ENCODE measurements at places on chromosomes 6 and 20.
A peak's percentile ranks its signal among the peaks of the same experiment; 100 is the strongest.

GRCh38 chr20:33059136-33059535 is 5.4 kb downstream of the BPIFB3 start:
- DNase-seq: no peak

DNA sequence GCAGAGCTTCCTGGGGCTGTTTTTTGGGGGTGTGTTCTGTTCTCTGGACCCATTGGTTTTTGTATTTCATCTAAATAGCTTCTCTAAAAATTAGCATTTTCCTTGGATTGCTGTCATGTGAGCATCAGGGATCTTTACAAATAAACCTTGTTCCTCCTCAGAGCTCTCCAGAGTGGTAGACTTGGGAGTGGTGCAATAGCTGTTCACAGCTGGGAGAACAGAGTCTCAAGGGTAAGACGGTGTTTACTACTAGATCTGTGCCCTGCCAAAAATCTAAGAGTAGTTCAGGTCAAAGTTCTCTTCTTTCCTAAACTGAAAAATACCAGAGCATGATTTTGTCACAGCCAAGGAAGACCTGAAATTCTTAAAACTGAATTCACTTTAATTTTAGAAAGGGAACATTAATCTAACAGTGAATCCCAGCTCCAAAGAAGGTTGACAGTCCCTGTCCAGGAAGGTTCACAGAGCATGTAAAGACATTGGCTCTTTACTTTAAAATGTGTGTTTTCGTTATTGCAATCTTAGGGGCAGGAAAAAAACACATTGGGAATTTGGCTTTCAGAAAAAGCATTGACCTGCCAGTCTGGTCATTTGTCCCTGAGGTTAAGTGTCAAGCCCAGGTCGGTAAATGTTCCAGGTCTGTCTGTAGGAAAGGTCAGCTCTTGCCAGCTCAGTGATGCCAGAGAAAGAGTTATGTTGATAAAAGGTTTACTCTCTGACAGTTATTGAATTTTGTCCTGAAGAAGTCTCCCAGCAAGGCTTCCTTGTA is 43.3 kb downstream of the VAPB start:
- DNase-seq: no peak

GRCh38 chr6:153449279-153449678 is 318.2 kb upstream of the RGS17 start:
- no peak for DNase-seq

DNA sequence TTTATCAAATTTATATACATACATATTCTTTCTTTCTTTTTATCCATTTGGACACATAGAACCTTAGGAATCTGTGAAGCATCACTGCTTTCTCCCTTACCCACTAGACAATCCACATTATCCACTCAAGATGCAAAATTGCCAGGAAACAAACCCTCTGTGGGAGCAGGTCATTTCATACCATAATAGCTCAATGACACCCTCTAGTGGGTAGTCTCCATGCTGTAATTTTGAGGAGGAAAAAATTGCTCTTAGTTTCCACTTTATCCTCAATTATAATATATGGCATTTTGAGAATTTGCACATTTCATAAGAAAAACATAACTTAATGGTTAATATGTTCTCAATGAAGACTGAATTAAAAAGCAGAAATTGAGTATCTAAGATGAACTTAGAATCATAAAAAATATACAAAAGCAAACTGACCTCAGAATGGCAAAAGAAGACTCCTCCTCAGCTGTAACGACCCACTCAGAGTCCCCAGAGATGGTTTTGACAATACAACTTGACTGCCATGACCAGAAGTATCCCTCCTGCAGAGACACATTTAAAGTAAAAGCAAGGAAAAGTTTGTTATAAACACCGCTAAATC is 164.1 kb downstream of the FRK start:
- DNase-seq: peak; percentile 10

DNA sequence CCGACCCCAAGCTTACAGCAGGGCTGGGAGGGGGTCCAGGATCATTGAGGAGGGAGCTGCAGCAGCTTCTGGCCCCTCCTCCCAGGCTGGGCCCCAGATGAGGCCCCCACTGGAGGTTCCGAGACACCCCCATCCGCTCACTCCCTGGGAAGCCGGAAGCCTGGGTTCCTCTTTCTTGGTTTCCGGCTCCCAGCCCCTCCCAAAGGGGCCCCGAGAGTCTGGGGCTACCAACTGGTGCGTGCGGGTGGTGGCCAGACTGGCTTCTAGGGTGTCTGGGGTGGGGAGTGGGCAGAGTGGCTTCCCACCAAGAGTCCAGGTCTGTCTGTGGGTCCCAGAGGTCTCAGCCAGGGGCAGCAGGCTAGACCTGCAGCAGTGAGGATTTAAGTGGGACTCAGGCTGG is 2.2 kb downstream of the RGS19 start:
- no peak for DNase-seq

GRCh38 chr6:158963020-158963808 is 36.8 kb downstream of the RSPH3 start:
- no peak for DNase-seq

- DNase-seq: no peak
Measured at GRCh38 chr6:134318236-134318973, 493 bp upstream of the SGK1 start.

DNA sequence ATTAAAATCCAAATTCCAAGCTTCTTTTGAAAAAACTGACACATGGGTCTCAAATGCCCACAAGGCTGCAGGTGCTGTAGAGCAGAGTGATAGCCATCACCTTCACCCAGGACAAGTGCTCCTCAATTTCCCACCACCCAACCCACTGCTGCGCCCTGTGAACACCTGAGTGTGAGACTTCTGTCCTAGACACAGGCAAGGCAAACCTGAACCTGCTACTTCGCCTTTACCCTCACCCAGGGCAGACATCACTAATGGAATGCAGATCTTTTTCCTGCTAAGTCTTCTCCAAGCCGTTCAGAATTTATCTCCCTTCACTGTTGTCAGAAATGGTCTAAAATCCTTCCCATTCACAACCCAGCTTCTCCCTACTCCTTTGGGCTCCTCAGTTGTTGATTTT is 65.9 kb downstream of the PREX1 start:
- no peak for DNase-seq

- DNase-seq: no peak
Measured at GRCh38 chr6:154399097-154399496, 42.5 kb upstream of the IPCEF1 start.

GRCh38 chr20:45014671-45015415 is 48.5 kb downstream of the STK4 start:
- DNase-seq: no peak

DNA sequence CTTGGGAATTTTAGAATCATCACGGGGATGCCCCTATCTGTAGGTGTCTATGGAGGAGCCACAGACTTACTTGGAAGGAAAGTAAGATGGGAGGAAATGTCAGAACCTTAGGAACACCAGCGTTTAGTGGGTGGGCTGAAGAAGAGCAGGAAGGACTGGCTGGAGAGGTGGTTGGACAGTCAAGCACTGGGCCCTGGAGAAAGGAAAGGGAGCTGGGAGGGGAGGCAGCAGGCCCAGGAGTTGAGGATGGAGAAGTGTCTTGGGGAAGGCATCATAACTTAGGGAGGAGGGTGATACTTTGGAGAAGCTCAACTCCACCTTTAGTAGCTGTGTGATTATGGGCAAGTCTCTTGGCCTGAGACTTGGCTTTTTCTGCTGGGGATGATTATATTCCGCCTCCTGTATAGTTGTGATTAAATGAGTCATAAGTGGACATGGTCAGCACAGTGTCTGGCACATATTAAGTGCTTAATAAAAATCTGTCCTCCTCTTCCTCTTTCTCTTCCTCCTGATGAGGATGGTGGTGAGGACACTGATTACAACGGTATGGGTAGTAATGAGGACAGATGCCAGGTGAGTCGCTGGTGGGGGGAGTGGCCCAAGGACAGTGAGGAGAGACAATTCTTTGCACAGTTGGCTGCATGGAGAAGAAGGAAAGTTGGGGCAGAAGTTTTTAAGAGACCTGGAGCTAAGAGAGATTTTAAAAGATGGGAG is 125.7 kb downstream of the TOX2 start:
- no peak for DNase-seq

- no peak for DNase-seq
Measured at GRCh38 chr6:13479971-13480434, 7.4 kb downstream of the GFOD1 start.

GRCh38 chr20:375265-375889 is 5.2 kb upstream of the TRIB3 start:
- DNase-seq: no peak

DNA sequence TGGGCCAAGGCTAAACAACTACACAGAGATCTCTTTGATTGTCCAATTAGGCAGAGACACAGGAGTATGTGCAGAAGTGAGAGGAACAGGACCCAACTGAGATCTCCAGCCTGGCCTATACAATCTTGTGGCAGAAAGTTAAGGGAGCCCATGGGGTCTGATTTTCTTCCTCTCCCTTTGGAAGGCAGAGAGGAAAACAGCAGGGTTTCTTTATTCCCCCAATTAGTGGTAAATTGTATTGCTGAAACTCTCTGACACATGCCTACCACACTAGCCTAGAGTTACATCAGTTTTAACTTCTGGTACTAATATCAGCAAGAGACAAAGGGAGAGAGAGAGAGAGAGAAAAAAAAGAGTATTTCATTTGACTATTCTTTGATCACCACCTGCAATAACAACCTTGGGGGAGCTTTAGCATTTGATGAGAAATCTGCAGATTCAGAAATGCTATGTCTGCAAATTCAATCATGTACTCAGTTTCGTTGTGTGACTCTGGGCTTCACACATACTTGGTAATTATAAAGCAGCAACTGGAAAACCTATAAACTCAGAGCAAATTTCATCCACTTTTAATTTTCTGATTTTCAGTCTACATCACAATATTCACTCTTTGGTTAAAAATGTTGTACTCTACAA is 260.3 kb upstream of the SPTLC3 start:
- DNase-seq: no peak

- no peak for DNase-seq
Measured at GRCh38 chr6:14934013-14934412, 311.9 kb upstream of the JARID2 start.

GRCh38 chr6:84462698-84463097 is 235.3 kb upstream of the CEP162 start:
- DNase-seq: no peak

DNA sequence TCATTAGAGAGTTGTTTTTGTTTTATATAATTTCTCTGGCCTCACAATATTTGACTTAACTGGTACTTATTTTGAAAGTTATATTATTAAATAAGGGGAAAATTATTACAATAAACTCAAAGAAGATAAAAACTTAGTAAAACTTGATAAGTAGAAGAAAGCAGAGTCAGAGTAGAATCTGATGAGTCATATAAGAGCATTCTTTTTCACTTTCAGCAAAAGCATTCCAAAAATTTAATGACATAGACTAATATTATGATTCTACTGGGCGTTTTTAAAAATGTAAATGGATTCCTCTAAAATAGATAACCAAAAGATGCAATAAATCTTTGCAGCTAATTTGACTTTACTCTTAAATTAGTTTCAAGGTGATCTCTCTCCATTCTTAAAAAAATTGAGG is 366.3 kb upstream of the IMPG1 start:
- DNase-seq: no peak

DNA sequence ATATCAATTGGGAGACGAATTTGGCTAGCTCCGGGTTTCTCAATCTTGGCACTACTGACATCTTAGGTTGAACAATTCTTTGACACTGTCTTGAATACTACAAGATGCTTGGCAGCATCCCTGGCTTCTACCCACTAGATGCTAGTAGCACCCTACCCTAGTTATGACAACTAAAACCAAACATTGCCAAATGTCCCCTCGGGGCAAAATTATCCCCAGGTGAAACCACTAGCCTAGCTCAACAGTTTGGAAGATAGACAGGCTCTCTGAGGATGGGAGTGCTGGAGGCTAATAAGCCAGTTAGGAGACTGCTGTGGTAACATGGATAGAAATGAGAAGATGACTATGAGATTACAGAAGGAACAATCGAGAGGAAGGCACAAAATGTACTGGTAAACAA is 20.9 kb downstream of the CCNC start:
- DNase-seq: no peak

DNA sequence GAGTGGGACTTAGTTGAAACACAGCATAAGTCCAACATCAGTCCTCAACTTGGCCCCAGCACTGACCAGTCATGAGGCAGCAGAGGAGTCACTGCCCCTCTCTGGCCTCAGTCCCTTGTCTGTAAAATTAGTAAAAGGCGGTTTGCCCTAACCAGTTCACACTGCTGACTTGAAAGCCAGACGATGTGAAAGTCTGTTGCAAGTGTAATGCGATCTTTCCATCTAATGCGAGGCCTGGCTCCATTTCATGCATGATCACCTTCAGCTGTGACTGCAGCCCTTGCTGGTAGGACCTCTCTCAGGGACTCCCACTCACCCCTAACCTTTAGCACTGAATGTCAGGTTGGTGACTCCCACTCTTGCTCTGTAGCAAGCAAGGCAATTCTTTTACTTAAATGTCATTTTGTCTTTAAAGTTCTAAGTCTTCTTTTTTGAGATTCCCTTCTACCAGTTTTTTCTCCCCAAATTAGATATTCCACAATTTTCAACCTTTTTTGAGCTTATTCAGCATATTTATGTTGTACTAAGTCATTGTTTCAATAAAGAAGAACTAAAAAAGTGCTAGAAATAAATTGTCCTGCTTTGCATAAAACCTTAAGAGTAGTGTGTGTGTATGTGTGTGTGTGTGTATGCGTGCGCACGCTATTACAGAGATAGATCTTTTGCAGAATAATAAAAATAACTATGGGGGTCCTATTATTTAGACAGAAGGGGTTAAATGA is 245.5 kb downstream of the PACRG start:
- DNase-seq: peak; percentile 33

DNA sequence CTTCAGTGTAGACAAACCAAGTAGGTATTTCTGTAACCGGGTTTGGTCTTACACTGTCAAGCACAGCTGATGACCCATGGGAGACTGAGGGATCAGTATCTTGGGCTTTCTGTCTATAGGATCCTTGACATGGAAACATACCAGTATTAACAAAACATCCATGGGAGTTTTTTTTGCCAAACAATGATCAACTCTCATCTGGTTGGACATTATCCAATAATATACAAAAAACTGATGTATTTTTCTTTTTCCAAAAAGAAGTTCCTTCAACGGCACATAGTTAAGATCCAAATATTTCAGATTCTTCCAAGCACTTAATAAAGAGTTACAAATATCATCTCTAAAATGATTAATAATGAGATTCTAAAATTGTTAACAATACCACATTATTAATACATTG is 459.9 kb downstream of the PRKN start:
- no peak for DNase-seq

- DNase-seq: no peak
Measured at GRCh38 chr6:85975957-85976356, 333.3 kb upstream of the SYNCRIP start.

DNA sequence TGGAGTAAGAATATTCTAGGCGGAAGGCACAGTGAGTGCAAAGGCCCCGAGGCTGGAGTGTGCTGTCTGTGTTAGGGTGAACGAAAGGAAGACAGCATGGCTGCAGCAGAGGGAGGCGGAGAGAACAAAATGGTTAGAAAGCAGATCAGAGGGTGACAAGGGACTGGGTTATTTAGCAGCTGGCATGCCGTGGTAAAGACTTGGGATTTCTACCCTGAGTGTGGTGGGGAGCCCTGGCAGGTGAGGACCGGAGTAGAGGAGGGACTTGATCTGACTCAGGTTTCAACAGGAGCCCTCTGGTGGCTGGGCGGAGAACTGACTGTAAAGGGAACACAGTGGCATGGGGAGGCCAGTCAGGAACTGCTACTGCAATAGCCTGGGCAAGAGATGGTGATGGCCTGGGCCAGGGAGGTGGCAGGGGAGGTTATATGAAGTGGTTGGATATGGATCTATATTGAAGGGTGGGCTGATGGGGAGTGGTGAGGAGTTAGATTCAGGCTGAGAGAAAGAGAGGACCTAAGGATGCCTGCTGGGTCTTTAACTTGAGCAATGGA is 38.0 kb downstream of the PIM1 start:
- DNase-seq: no peak

- DNase-seq: peak; percentile 82
Measured at GRCh38 chr6:133854364-133855275, 34.3 kb upstream of the TCF21 start.

All from right kidney (tissue), 9 donors.